Bronchial epithelial cell (primary cell): ENCODE measurements at places on chromosomes 6 and 20. TPM values are rescaled to one million over a fixed set of nuclear protein-coding genes. Genes with fewer than 3 reads are reported as not detected.

ULBP1 gene
- 1.1 and 4.1 TPM in 2 replicates for total RNA-seq

GRCh38 chr6:24673625-24674024 is 6.7 kb downstream of the ACOT13 start:
- DNase-seq: no peak

DNA sequence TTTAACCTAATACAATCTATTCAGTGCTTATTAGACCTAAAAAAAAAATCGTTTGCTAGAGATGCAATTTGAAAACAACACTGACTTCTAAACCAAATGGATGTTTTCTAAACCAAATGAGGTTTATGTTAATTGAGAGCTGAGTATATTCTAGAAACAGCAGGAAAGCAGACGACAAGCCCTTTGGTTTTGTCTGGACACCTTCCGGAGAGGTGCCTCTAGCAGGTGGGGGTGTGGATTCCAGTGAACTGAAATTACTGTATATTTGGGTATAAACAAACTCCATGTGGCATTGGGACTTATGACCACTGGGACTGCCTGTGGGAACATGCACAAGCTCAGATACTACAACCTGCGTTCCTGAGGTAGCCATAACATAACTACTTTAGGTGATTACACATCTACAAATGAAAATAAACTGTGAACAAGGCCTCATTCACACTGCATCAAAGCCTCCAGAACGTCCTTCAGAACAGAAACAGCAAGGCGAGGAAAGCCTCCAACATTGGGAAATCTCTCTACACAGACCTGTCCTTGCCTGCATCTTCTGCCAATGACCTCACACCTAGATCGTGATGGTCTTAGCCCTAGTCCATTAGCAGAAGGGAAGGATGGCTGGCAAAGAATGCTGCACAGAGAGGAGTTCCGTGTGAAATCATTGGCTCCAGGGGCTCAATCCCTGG is 206.8 kb upstream of the FOXQ1 start:
- DNase-seq: peak; percentile 79

- DNase-seq: no peak
Observed at GRCh38 chr6:31272836-31273626, 1.1 kb upstream of the HLA-C start.

SCRT2 gene
- not detected in 2 replicates for total RNA-seq

DNA sequence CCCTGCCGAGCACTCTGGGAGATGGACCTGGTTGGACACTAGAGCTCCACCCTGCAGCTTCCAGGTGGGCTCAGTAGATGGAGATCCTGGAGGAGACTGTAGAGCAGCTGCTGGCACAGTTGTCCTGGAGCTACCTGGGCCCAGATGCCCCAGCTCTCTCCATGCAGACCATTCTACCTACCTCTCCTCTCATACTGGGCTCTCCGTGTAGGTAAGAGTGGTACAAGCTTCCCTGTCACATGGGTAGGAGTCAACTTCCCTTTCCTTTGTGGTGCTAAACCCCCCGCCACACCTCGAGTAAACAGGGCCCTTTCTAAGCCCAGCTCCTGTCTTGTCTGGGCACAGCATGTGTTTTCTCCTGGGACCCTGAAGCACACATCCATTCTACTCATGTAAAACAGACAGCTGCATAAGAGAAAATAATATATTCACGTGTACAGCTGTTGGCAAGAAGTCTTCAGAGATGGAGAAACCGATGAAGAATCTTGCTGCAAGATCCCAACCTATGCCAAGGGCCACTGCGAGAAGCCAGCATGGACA is 108.1 kb upstream of the DUSP22 start:
- no peak for DNase-seq

DNA sequence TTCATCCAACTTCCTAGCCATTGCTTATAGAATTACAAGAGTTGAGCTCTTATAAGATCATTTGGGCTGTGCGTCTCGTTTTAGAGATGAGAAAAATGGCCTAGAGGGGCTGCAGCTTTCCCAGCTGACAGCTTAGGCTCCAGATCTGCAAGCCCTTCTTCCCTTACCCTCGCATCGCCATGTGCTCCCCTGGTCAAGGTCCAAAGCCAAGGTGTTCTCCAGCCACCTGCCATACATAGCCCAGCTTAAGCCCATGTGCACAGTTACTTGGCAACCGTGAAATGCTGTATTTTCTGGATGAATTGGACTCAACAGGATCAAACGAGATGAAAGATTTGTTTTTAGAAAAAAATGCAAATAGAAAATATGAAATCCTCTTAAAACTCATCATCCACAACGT is 7.9 kb downstream of the MAP3K4 start:
- no peak for DNase-seq

- no peak for DNase-seq
Observed at GRCh38 chr6:44082872-44083321, 44.4 kb downstream of the MRPL14 start.

CCN6 gene
- total RNA-seq: not detected in 2 replicates

SLC22A3 gene
- total RNA-seq: 8.2 and 8.6 TPM in 2 replicates

DNA sequence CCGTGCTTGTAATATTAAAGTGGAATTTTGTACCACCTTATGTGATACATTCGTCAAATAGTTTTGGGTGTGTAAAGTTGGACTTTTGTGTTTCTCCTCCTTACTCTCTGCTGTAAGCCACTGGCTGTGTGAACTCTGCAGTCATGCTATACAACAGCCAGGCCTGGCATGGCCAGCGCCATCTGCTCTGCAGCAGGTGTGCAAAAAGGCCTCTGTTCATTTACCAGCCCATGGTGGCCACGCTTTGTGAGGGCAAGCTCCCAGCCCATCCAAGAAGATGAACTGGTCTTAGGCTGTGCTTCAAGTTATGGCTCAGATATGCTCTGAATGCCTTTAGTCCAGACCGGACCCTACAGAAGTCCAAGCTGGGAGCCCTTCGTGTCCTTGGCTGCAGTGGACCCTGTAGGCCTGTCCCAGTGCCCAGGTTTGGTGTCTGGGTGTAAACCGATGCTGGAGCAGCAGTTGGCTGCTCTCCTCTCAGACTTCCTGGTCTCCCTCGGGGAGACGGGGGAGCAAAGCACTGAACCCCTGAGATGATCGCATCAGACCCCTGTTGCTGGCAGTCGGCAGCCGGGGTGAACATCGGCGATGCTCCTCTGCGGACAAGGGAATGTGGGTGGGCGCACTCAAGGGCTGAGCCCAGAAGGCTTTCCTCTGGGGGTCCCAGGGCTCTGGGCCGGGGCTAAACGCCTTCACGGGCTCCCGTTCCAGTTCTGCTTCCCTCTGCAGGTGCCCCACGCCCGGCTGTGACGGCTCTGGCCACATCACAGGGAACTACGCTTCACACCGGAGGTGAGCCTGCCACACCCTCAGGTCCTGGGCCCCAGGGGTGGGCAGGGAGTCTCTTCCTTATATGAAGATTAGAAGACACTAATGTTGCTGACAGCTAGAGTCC is 28.6 kb upstream of the PCMTD2 start:
- no peak for DNase-seq

POU5F1 gene
- 0.53 and 1.3 TPM in 2 replicates for total RNA-seq

CHRNA4 gene
- total RNA-seq: not detected in 2 replicates

DNA sequence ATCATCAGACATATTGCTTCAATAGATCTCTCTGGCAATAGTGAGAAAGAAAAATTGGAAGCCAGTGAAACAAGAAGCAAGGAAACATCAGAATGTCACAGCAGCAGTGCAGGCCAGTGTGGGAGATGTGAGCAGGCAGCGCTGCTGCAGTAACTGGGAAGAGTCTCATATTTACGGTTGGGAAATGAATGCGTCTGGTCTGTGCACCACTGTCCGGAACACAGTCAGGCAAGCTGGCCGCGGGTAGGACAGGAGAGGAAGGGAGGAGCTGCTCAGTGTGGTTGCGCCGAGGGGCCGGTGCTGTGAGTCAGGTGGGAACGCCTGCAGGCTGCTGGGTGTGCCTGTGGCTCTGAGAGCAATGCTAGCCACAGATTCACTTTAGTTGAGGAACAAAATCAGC is 6.4 kb upstream of the PSMG4 start:
- DNase-seq: no peak

LTV1 gene
- total RNA-seq: 15.8 and 17.5 TPM in 2 replicates

GRCh38 chr6:128455959-128456358 is 64.4 kb downstream of the PTPRK start:
- DNase-seq: no peak

PAK5 gene
- total RNA-seq: not detected in 2 replicates
